ENCODE measurements at places on chromosomes 7 and 10.

- no peak for DNase-seq
Measured at GRCh38 chr7:49244543-49244942, 320.2 kb downstream of the CDC14C start.

- DNase-seq, result no peak
Measured at GRCh38 chr10:30918651-30919050, 113.0 kb downstream of the ZNF438 start.

DNA sequence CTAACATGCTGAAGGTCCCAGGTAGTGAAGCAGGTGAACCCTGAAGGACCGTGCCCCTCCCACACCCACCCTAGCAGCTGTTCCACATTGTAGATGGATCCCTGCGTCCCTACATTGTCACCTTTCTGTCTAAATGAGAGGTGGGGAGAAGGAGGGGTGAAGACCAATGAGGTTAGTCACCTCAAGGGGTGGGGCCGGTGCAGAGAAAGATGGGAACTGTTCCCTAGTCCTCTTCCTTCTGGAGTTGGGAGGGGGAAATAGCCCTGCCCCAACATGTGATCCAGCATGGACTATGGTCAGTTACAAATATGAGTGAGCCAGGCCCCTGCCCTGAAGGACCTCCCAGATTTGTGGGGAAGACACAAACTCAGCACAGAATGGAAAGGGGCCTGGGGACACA, 124.5 kb downstream of the LHPP start:
- no peak for DNase-seq

GRCh38 chr7:49791088-49791741, 17.8 kb downstream of the VWC2 start:
- DNase-seq, result no peak

DNA sequence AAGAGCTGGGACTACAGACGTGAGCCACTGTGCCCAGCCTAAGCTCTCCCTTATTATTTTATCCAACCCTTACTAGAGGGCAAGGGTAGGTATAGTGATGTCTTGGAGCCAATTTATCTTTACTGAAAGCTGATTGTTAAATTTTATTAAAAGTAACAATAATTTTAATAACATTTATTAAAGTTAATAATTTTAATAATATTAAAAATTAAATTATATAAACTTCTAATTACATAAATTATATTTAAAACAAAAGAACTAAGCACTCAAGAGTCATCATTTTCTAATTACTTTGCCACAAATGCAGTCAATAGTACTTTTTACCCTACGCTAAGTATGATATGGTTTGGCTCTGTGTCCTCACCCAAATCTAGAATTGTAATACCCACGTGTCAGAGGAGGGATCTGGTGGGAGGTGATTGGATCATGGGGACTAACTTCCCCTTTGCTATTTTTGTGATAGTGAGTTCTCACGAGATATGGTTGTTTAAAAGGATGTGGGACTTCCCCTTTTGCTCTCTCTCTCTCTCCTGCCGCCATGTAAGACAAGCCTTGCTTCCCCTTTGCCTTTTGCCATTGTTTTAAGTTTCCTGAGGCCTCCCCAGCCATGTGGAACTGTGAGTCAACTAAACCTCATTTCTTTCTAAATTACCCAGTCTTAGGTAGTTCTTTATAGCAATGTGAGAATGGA, 58.4 kb upstream of the ETV1 start:
- no peak for DNase-seq

GRCh38 chr7:3559278-3559677, 258.2 kb downstream of the SDK1 start:
- no peak for DNase-seq

- no peak for DNase-seq
Measured at GRCh38 chr10:70974351-70974901, 86.1 kb upstream of the PCBD1 start.

DNA sequence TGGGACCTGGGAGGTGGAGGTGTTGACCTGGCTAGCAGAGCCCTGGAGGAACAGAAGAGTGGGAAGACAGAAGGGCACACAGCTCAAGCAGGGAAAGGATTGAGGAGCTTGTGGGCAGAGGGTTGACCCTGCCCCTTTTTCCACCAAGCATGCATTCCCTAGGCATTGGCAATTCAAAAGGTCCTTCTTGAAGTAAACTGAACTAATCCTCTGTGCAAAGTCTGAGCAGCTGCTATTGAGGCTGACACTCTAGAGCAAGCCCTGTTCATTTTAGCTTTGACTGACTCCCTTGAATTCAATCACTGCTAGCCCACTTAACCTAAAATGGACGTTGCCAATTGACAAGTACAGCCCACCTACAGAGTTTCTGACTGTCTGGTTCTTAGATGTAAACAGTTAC, 116.5 kb upstream of the TNS3 start:
- DNase-seq, result no peak

Measured in liver (tissue), 10 donors.